Stimulated activated CD4-positive, alpha-beta T cell treated with anti-CD3 and anti-CD28 coated beads, Interleukin-4, amount 100 ng/mL, for 48 hours (primary cell): ENCODE measurements at places on chromosomes 6 and 20.

GRCh38 chr6:100427452-100427851 lies 37.3 kb downstream of the SIM1 start:
- DNase-seq = no peak

- DNase-seq = no peak
These were observed 27.0 kb downstream of the SNX9 start for GRCh38 chr6:157850030-157850429.

- no peak for DNase-seq
These were observed 261.2 kb downstream of the BMP7 start for GRCh38 chr20:57004951-57005933.

DNA sequence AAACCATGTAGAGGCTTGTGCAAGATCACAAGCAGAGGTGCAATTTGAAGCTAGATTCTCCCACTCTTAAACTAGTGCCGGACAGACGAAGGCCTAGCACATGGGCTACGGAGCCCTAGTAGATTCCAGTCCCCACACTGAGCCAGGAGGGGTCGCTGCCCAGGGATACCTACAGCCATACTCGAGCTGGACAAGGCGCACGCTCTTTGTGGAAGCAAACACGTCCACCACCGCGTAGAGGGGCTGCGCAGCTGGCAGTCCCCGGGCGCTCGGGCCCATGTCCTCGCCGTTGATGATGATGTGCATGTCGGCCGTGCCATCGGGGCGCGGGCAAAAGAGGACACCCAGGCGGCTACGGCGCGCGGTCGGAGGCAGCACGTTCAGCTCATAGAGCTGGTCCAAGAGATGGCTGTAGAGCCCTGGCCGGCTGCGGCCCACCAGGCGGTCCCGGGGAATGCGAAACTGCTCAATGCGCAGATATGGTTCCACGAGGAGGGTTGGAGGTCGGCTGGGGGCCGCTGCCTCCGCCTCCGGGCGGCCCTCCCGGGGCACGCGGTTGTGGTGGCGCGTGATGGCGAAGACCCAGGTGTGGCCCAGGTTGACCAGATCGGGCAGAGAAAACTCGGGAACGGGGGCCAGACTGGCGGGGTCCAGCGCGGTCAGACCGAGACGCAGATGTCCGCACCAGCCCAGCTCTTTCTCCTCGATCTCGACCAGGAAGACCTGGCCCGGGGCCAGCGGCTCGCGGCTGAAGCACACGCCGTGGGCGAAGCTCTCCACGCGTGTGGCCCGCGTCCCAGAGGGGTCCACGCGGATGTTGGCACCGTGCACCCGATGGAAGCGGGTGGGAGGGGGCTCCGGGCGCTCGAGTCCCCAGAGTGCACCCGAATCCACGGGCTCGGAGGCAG lies 677 bp downstream of the NEURL2 start:
- peak; percentile 34 for DNase-seq

DNA sequence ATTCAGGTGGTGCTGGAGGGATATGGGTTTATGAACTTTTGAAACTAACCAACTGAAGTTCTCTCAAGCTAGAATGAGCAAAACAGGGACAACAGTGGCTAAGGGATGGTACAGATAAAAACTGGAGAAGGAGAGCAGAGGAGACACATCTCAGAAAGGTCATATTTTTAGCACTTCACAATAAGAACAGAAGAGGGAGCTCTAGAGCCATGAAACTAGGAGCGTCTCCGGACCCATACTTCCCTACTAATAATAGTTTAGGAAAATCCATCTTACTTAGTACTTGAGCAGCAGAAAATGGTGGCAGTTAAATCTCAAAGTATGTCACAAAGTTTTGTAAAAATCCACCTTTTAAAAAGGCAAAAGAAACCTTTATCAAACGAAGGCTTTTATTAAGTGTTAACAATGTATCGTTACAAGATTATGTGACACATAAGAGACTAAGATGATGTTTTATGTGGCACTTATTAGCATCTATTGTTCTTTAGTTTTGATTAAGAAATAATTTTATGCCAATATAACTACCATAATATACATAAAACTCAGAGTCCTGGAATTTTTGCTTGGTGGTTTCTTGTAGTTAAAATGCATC lies 278.6 kb downstream of the TBC1D32 start:
- no peak for DNase-seq

DNA sequence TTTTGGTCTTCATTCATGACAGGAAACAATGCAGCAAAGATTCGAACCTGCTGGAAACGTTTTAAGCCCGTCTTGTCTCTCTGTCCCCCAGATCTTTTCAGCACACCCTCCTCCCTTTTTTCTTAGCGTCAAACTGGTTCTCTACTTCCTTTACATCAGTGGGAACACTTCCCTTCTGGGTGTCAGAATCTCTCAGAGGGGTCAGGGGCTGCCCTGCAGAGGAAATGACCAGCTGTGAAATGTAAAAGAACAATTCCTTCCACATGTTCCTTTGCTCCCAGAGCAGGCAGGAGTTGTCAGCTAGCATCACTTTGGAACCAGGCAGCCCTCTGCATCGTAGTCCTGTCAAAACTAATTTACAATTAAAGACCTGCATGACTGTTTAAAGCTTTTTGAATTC lies 619.0 kb downstream of the TFAP2A start:
- DNase-seq = no peak

DNA sequence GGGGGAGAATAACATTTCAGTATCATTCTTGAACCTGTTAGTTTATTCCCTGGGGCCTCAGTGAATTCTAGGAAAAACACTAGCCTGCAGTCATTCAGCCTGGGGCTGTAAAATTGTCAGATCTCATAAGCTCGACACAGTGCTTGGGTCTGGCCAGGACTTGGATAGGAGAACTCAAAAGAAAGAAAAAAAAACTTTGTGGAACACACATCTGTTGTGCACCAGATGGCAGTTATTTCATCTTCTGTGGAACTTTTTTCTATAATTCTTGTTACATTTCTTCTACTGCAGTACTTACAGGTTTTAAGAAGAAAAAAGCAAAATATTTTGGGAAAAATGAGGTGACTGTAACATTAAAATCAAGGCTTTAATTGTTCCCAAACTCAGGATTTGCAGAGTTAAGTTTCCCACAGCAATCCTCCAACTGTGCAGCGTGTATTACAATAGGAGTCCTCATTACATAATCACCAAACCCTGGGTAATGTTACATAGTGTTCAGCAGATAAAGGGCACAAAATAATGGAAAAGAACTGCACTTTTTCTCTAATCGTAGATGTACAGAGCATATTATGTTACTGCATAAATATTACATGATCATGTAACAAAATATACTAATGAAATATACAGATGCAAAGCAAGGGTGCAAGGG lies 531.1 kb upstream of the CITED2 start:
- no peak for DNase-seq

GRCh38 chr20:59735486-59735885 lies 131.1 kb downstream of the PHACTR3 start:
- DNase-seq = no peak

GRCh38 chr20:53989401-53989800 lies 81.0 kb downstream of the BCAS1 start:
- no peak for DNase-seq

DNA sequence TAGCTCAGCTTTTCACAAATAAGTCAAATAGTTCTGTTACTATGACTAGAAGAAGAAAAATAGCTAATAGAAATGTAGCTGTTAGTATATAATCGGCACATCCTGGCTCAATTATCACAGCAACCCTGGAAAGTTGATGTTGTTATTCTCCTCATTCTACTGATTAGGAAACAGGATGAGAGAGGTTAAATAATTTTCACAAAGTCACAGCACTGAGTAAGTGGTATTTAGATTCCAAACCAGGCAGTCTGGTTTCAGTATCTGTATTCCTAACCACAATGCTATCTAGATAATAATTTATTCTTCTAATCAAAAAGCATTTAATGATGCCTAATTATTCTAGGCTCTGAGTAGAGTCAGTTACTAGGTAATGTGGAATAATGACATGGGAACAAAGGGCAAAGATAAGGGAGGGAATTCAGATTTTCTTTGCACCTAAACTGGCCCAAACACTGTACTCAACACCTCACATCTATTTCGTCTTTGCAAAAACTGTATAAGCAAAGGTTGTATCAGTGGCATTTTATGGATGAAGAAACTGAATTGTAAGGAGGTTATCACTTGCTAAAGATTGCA lies 51.3 kb downstream of the PDE7B start:
- no peak for DNase-seq

DNA sequence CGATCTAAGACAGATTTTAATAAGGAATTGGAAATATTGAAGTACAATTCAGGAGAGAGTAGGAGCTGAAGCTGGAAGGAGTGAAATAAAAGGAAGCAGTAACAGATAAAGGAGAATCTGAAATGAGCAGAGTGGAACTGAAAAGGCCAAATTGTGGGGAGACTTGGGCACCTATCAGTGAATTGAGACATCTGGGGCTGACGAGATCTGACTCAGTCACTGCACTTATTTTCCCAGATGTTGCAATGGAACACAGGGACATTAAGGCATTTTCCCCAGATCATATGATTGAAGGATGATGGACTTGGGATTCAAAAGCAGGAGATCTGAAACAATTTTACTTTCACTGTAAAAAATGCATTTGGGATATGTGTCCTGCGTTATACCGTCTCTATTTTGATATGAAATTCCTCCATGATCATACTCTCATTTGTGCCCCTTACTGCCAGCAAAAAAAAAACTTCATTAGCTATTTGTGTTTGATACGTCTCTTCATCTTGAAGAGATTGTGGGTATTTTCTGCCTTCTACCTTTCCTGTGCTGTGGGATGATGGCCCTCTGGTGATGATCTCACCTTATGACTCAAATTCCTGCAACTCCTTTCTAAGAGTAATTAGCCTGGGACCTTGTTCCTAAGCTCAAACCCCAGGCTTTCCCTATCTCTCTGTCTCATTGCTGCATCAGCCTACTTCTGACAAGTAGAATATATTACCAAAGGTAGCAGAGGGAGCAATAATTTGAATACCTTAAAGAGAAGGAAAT lies 278.5 kb upstream of the MAN1A1 start:
- DNase-seq = no peak

- DNase-seq = no peak
These were observed 8.8 kb downstream of the SRPK1 start for GRCh38 chr6:35911871-35912653.

DNA sequence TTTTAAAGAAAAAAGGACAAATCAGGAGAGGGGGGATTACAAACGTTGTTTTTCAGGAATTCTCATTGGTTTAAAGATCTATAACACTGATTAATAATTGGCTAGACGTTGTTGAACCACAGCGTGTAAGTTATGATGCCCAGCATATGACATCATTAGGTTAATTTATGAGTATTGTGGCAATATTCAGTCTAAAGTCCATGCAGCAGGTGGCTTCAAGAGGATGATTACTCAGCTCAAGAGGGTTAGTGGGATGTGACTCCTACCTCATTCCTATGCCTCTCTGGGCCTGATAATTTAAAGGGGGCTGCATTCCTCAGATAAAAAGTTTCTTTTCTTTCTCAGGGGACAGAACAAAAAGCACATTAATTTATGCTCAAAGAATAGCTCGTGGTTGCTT lies 1309.0 kb downstream of the EPHA7 start:
- no peak for DNase-seq

- DNase-seq = no peak
These were observed 578.6 kb upstream of the JAG1 start for GRCh38 chr20:11252447-11252846.

GRCh38 chr20:32333988-32334885 lies 23.9 kb upstream of the ASXL1 start:
- DNase-seq = peak; percentile 32

DNA sequence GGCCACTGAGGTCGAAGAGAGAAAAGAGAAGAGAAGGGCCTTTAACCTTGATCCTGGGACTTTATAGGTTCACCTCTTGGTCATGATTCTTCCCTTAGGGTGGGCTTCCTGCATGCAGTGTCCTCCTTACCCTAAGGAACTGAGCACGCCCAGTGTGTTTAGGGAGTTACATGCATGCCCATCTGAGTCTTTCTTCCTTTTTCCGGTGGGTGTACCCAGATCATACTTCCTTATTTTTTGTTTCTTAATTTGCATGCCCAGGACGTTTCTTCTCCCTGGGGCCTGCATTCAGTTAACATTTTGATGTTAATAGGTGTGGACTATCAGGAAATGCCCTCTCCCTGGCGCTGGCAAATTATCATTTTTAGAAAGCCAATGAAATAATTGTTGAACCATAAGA lies 91.5 kb downstream of the HTR1B start:
- no peak for DNase-seq

GRCh38 chr6:14948586-14949245 lies 297.2 kb upstream of the JARID2 start:
- DNase-seq = no peak

GRCh38 chr6:33748841-33749240 lies 2.1 kb upstream of the IP6K3 start:
- DNase-seq = no peak

DNA sequence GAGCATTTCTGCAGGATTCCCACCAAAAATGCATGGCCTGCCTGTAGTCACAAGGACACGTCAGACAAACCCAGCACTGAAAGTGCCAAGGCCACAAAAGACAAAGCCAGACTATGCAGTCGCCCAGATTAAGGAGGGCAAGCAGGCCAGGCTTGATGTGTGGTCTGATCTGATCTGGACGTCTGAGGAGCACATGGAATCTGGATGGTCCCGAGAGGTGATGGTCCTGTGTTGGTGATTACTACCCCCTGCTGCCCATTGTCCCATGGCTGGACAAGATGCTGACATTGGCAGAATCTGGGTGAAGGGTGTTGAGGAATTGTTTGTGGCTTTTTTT lies 17.1 kb downstream of the NPEPL1 start:
- DNase-seq = no peak

DNA sequence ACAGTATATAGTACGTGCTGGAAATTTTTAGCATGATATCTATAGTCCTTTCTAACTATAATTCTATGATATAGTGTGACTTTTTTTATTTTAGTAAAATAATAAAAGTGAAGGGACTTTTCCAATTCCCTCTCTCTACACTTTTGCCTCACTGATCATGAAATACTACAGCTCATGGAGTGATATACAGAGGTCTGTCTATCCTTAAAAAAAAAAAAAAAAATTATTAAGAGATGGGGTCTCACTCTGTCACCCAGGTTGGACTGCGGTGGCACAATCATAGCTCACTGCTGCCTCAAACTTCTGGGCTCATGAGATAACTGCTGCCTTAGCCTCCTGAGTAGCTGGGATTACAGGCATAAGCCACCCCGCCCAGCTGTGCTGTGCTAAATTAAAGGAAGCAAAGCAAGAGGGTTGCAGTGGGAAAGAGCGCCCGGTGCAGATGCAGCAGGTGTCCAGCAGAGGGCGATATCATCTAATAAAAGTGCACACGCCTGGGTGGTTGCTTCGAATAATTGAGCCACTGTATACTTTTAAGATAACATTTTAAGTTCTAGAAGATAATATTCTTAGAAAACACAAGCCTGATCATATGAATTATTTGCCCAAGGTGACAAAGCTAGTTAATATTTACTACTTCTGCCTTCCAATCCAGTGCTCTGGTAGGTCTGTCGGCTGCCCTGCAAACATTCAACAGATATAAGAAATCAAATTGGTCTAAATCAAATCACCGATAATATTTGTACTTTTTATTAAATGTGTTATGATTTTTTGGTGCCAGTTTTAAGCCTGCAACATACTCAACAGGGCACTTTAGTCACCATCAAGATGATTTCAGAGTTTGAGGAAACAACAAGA lies 94.9 kb upstream of the NT5E start:
- peak; percentile 55 for DNase-seq

- no peak for DNase-seq
These were observed 64.7 kb upstream of the GATA5 start for GRCh38 chr20:62540504-62540903.

GRCh38 chr6:139027620-139028182 lies 844 bp upstream of the ABRACL start:
- DNase-seq = peak; percentile 22

GRCh38 chr6:135555550-135555949 lies 58.0 kb upstream of the AHI1 start:
- DNase-seq = no peak
